Activated CD4-positive, alpha-beta T cell treated with anti-CD3 and anti-CD28 coated beads, Interleukin-2, amount 10 ng/mL, durations not matched to agents 24 days and 14 days (primary cell): ENCODE measurements at places on chromosomes 5 and 9. TPM values are rescaled to one million over a fixed set of nuclear protein-coding genes. Genes with fewer than 3 reads are reported as not detected.

The DMRTA1 gene
- total RNA-seq, result not detected in 2 replicates

The SNAPC3 gene
- total RNA-seq, result 31.7 and 35.9 TPM in 2 replicates

The IFNA4 gene
- not detected in 2 replicates for total RNA-seq

The RIMOC1 gene
- 29.6 and 31.7 TPM in 2 replicates for total RNA-seq

The COL23A1 gene
- 0.07 and 0.09 TPM in 2 replicates for total RNA-seq

The CARD9 gene
- total RNA-seq, result 7.8 and 9.2 TPM in 2 replicates

The GLRA1 gene
- total RNA-seq, result not detected in 2 replicates

The RAI14 gene
- total RNA-seq, result 2.6 and 5.1 TPM in 2 replicates
